RWPE2 (cell line): ENCODE measurements at places on chromosomes 13 and 19.

GRCh38 chr13:26528527-26528926 is 29.0 kb upstream of the WASF3 start:
- H3K36me3 ChIP-seq = no peaks in the 10 kb centered on the region
- no peaks in the 10 kb centered on the region for H3K4me1 ChIP-seq
- H3K4me3 ChIP-seq = no peak overlapping the region

- no peak for DNase-seq
- H3K27ac ChIP-seq = no peak overlapping the region
- H3K4me3 ChIP-seq = no peak overlapping the region
- no peaks in the 10 kb centered on the region for H3K4me1 ChIP-seq
- no peaks in the 10 kb centered on the region for H3K36me3 ChIP-seq
- H3K27me3 ChIP-seq = no peaks in the 10 kb centered on the region
Observed at GRCh38 chr13:23902975-23903905, 5.9 kb upstream of the C1QTNF9B start.

DNA sequence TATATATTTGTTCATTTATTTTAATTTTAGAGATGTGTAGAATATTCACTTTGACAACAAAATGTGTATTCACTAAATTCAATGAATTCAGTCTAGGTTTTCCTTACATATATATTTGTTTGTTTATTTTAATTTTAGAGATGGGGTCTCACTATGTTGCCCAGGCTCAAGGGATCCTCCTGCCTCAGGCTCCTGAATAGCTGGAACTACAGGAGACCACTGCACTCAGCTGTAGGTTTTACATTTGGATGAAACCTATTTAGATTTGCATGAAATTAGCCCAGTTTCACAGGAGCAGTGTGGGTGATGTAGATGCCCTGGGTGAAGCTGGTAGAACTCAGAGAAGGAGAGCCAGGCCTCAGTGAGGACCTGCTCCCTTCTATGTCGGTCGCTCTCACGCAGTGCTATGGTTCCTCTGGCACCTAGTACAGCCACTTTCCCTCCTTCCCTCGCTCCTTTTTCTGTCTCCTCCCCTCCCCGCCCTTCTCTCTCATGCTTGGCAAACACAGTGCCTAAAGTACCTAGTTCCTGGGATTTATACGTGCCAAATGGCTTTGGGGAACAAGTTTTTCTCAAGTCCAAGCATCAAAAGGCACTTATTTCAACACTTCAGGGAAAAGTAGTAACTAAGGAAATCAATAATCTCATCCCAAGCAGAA is 14.7 kb upstream of the HMGB1 start:
- no peaks in the 10 kb centered on the region for H3K27me3 ChIP-seq
- H3K4me1 ChIP-seq = no peaks in the 10 kb centered on the region
- DNase-seq = no peak
- H3K4me3 ChIP-seq = no peak overlapping the region

DNA sequence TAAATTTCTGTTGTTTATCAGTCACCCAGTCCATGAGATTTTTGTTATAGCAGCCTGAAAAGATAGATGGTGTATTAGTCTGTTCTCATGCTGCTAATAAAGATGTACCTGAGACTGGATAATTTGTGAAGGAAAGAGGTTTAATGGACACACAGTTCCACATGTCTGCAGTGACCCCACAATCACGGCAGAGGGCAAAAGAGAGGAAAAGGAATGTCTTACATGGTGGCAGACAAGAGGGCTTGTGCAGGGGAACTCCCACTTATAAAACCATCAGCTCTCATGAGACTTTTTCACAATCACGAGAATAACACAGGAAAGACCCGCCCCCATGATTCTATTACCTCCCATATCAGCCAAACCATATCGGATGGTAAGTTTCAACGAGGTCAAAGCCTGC is 309.2 kb downstream of the LIG4 start:
- no peak for DNase-seq
- no peaks in the 10 kb centered on the region for H3K4me1 ChIP-seq
- no peaks in the 10 kb centered on the region for H3K36me3 ChIP-seq
- no peaks in the 10 kb centered on the region for H3K27me3 ChIP-seq
- no peak overlapping the region for H3K27ac ChIP-seq

- no peaks in the 10 kb centered on the region for H3K36me3 ChIP-seq
- H3K4me1 ChIP-seq = no peaks in the 10 kb centered on the region
- H3K4me3 ChIP-seq = no peak overlapping the region
- DNase-seq = no peak
- no peak overlapping the region for H3K27ac ChIP-seq
Observed at GRCh38 chr13:112619730-112620631, 32.0 kb upstream of the TUBGCP3 start.

DNA sequence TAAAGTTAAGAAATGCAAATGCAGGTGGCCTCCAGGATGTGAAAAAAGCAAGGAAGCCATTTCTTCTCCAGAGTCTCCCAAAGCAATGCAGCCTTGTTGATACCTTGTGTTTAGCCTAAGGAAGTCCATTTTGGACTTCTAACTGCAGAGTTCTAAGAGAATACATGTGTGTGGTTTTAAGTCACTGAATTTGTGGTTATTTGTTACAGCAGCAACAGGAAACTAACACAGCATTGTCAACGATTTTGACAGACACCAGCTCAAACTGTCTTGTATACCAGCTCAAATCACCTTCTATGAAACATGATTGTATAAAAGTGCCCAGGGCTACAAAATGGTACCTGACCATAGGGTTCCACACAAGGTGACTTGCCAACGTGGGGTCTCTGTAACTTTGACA is 151.4 kb downstream of the NALCN start:
- H3K4me1 ChIP-seq = no peaks in the 10 kb centered on the region
- H3K27me3 ChIP-seq = no peaks in the 10 kb centered on the region
- H3K4me3 ChIP-seq = no peak overlapping the region
- no peaks in the 10 kb centered on the region for H3K36me3 ChIP-seq
- no peak overlapping the region for H3K27ac ChIP-seq

DNA sequence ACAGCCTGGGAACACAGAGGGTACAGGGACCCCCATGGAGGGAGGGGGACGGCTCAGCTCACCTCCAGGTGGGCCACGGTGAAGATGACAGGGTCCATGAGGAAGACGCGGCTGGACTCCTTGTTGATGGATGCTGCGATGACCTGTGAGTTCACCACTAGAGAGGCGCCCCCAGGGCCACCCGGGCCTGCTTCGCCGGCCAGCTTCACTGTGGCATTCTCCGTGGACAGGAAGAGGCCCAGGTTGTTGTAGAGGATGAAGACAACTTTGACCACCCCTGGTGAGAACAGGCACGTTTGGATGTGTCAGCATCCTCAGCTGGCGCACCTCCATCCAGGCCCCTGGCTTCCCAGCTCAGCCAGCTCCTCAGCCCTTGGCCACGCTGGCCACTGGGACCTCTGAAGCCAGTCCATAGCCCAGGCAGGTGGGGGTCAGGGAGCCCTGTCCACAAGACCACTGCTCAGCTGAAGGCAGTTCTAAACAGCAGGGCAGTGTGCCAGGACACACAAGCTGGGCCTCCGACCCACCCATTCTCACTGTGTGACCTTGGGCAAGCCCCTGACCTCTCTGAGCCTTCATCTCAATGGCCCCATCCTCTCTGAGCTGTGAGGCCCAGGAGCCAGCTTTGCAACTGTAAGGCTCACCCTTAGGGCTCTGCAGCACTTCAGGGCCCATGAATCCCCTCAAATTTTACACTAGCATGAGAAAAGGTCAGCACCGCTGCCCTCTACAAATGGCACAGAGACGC is 22.1 kb upstream of the ASF1B start:
- H3K36me3 ChIP-seq = no peaks in the 10 kb centered on the region
- no peak overlapping the region for H3K4me3 ChIP-seq
- H3K27me3 ChIP-seq = no peaks in the 10 kb centered on the region
- H3K4me1 ChIP-seq = no peaks in the 10 kb centered on the region

GRCh38 chr13:48146122-48146521 is 51.2 kb upstream of the MED4 start:
- no peaks in the 10 kb centered on the region for H3K27me3 ChIP-seq
- no peak overlapping the region for H3K27ac ChIP-seq
- H3K36me3 ChIP-seq = no peaks in the 10 kb centered on the region
- H3K4me3 ChIP-seq = no peak overlapping the region
- no peaks in the 10 kb centered on the region for H3K4me1 ChIP-seq

DNA sequence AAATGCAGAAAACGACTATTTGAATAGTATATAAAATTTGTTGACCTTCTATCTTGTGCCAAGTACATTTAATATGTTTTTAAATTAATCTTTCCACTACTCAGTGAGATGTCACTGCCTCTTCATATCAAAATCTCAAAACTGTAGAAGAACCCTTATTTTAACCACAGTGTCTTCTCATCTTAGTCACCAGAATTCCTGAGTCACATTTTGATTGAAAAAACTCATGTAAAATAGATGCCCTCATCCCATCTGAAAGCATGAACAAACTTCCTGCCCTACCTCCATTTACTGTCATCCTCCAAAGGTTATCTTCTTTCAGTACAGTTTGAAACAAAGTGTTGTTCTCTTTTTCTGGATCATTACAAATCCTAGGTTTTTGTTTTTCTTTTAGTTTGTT is 1215.4 kb downstream of the PCDH9 start:
- no peaks in the 10 kb centered on the region for H3K4me1 ChIP-seq
- H3K36me3 ChIP-seq = no peaks in the 10 kb centered on the region
- no peaks in the 10 kb centered on the region for H3K27me3 ChIP-seq
- H3K27ac ChIP-seq = no peak overlapping the region

DNA sequence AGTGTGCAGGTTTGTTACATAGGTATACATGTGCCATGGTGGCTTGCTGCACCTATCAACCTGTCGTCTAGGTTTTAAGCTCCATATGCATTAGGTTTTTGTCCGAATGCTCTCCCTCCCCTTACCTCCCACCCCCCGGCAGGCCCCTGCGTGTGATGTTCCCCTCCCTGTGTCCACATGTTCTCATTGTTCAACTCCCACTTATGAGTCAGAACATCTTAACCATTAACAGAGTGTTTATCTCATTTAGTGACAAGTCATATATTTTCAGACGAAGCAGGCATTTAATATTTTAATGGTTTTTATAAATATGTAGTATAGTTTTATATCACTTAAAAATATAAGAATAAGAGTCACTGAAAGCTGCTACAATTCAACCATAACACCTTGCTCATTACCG is 780.5 kb upstream of the ARGLU1 start:
- DNase-seq = no peak
- H3K4me1 ChIP-seq = no peaks in the 10 kb centered on the region
- H3K27ac ChIP-seq = no peak overlapping the region
- no peak overlapping the region for H3K4me3 ChIP-seq

DNA sequence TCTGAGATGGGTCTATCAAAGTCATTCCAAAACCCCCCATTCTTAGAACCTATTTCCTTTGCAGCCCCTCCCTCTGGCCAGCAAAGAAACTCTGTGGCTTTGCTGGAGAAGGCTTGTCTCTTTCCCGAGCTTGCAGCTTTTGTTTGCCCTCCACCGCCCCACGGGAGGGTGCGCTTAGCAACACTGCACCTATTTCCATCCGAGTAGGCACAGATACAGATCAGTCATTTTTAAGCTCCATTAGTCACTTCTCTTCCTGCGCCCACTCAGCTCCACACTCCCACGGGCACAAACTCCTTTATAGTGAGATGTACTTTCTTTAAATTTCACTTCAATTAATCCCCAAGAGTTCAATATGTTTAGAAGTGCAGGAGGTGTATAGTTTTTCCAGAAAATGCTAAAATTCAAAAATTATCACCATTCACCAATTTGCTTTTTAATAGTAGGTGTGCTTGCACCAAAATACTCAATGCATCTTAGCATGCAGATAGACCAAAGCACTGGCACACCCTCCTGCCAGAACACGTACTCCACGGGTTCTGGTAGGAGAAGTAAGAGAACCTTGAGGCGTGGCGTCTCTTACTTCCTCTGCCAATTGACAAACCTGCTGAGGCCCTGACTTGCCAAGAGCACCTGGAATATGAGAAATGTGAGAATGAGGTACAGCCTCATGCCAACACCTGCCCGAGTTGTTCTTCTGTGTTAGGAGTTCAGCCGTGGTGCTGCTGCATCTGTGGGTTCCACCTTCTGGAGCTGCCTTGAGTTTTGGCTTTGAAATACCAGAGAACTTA is 183.7 kb downstream of the TEX29 start:
- H3K27me3 ChIP-seq = no peaks in the 10 kb centered on the region
- H3K4me1 ChIP-seq = no peaks in the 10 kb centered on the region
- H3K27ac ChIP-seq = no peak overlapping the region
- no peak overlapping the region for H3K4me3 ChIP-seq
- DNase-seq = no peak
- no peaks in the 10 kb centered on the region for H3K36me3 ChIP-seq

- no peak for DNase-seq
- peak overlapping the region; percentile 80 for H3K4me3 ChIP-seq
- peak overlapping the region; percentile 36 for H3K27ac ChIP-seq
- H3K36me3 ChIP-seq = no peaks in the 10 kb centered on the region
- peaks cover 9% of the 10 kb centered on the region for H3K4me1 ChIP-seq
Observed at GRCh38 chr13:98143601-98144026, 720 bp downstream of the FARP1 start.

DNA sequence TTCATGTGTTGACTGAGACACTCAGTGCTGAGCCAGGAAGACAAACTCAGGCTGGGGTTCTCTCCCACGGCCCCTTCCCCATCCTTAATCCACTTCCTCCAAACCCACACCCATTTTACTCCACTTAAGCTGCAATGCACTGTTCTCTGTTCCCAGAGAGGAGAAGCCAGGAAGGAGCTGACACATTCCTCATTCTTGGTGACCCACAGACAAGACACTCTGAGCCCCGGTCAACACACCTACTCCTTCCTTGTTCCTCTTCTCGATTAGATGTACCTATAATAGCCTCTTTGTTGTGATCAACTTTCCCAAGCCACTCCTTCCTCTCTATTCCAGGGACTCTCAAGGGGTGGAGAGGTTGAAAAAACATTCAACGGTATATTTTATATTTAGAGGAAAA is 47.1 kb downstream of the INSR start:
- no peaks in the 10 kb centered on the region for H3K27me3 ChIP-seq
- no peaks in the 10 kb centered on the region for H3K4me1 ChIP-seq
- no peak overlapping the region for H3K4me3 ChIP-seq
- DNase-seq = no peak
- H3K27ac ChIP-seq = no peak overlapping the region

DNA sequence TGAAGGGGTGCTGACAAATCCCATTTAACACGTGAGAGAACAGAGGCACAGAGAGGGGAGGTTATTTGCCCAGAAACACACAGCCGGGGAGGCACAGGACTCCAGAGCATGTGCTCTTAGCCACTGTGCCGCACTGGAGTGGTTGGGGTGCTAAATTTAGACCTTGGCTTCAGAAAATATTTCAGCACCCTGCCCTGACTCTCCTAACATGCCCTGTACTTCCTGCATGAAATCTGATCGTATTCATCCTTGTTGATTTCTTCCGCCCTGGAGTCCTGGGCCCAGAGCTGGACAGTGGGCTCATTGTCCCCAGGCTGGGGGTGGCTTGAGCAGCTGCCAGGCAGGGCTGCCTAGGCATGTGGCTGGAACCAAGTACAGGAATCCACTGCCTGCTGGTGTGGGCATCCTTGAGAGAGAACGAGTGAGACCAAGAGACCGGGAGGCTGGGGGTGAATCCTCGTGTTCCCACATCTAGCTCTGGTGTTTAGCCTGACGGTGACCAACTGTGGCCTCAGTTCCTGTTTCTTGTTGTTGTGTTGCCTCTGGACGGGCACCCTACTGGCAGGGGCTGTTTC is 5.3 kb downstream of the SLC27A1 start:
- H3K4me3 ChIP-seq = no peak overlapping the region
- H3K4me1 ChIP-seq = peaks cover 7% of the 10 kb centered on the region
- H3K36me3 ChIP-seq = no peaks in the 10 kb centered on the region
- H3K27ac ChIP-seq = peak overlapping the region; percentile 46
- no peak for DNase-seq
- no peaks in the 10 kb centered on the region for H3K27me3 ChIP-seq
